Activated CD4-positive, alpha-beta T cell treated with anti-CD3 and anti-CD28 coated beads, Interleukin-2, amount 50 U/mL, for 24 hours (primary cell): ENCODE measurements at places on chromosomes 4 and X.

DNA sequence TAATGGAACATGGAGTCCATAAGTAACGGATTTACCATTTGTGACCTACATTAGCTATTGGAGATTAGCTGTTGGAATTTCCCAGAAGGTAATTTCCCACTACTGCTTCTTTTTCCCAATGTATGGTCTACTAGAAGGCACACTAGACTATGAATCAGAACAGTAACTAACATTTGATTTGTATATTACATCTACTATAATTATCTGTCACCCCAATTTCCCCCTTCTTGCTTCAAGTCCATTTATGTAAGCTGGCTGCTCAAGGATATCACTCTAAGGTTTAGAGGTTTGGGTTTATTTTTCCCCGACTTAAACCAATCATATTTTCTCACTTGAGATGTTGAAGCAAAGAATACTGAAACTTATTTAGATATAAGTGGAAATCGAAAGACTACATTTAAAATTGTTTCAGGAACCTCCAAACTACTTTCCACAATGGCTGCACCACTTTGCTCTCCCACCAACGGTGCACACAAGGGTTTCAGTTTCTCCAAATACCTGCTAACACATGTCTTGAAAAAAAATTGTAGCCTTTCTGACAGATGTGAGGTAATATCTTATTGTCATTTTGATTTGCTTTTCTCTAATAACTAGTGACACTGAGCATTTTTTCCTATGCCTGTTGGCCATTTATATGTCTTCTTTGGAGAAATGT lies 33.3 kb upstream of the H2AZ1 start:
- DNase-seq, result no peak

DNA sequence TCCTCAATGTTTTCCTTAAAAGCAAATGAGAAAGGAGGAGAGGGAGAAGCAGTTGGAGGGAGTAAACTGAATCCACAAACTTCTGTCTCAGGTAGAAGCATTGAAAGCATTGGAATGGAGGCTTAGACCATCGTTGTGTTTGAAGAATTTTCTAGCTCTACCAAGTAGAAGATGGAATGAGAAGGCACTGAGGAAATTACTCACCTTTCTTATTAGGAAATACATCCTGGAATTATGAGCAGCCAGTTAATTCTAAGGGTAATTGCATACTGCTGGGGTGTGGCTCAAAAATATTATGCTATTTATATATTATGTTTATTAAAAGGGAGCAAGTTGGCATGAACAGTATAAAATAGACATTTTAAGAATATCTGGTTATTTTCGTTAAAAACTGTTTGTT lies 12.9 kb downstream of the PGM2 start:
- DNase-seq, result no peak

DNA sequence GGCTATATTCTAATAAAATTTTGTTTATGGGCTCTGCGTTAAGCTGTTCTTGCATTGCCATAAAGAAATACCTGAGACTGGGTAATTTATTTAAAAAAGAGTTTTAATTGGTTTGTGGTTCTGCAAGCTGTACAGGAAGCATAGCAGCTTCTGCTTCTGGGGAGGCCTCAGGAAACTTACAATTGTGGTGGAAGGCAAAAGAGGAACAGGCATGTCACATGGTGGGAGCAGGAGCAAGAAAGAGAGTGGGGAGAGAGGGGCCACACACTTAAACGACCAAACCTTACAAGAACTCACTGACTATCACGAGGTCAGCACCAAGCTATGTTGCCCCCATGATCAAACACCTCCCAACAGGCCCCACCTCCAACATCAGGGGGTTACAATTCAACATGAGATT lies 74.0 kb downstream of the FHDC1 start:
- DNase-seq, result no peak

DNA sequence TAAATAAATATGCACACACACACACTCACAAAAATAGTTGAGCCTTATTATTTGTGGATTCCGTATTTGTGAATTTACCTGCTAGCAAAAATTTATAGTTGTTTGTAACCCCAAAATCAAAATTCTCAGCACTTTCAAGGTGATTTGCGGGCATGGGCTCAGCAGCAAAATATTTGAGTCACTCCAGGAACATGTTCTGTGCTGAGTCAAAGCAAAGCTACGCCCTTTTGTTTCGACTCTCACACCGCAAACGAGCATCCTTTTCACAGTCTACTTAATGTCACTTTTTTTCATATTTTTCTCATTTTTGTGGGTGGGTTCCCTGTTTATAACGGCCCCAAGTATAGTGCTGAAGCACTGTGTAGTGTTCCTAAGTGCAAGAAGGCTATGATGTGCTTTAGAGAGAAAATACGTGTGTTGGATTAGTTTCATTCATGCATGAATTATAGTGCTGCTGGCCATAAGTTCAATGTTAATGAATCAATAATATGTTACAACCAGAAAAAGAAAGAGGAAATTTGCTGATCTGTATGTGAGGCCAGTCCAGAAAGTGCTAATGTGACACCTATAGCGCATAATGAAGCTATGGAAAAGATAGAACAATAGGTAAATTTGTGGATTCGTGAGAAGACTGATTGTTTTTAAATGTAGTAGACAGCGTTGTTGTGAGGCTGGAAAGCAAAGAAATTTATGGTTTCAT lies 723.2 kb upstream of the AGA start:
- no peak for DNase-seq

DNA sequence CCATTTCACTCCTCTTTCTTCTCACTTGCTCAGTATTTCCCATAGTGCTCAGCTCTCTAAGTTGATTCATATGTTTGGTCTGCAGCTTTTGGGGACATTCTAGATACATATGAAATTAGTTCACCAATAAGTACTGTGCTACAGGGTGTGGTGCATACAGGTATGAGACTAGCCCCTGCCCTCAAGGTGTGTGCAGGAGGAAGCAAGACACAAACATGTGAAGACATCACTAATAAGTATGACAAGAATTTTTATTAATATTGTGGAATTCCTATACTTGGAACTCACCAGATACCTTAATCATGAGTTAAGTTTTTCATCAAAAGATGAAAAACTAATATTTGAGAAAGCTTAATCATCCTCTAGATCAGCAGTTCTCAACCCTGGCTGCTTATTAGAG lies 505.2 kb downstream of the ZNF674 start:
- DNase-seq, result no peak

DNA sequence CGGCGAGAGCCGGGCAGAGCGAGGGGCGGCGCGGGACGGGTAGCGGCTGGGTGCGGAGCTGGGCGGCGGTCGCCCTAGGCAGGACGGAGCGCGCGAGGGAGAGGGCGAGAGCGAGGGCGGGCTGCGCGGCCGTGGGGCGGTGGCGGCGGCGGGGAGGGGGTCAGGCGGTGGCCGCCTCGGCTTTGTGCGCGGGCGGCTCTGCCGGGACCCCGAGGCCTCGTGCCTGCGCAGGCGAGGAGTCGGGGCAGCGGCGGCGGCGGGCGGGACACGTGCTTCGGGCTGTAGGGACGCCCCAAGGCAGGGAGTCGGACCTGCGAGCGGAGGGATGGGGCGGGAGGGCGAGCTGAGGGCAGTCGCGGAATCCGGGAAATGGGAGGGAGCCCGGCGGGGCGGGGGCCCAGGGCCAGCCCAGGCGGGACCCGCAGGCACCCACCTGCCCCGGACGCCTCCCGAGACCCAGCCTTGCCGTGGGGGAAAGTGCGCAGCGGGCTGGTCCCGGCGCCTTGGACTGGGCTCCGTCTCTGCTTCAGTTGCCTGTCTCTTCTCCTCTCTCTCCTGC lies 465 bp downstream of the BMPR1B start:
- no peak for DNase-seq

GRCh38 chrX:10158279-10159144 lies 1.7 kb downstream of the CLCN4 start:
- no peak for DNase-seq

DNA sequence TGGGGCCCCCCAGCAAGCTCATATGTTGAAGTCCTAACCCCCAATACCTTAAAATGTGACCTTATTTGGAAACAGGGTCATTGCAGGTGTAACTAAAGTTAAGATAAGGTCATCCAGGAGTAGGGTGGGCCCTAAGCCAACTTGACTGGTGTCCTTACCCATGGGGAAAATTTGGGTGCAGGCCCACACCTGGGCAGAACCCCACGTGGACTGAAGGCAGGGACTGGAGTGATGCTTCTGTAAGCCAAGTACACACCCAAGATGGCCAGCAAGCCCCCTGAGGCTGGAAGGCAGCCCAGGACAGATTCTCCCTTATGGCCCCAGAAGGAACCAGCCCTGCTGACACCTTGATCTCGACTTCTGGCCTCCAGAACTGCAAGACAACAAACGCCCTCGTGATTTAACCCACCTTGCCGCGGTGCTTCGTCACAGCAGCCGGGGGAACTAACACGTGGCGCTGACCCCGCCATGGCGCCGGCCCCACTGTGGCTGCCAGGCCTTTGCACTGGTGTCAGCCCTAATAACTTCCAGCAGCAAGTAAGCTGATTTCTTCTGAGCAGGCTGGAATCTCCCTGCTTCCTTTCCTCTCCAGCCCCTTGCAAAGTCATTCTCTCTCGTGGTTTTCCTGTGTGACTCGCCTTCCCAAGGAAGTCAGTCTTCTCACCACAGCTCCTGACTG lies 23.2 kb upstream of the MXD4 start:
- no peak for DNase-seq

- DNase-seq, result no peak
Observed at GRCh38 chrX:38652934-38653442, 91.6 kb downstream of the TSPAN7 start.

DNA sequence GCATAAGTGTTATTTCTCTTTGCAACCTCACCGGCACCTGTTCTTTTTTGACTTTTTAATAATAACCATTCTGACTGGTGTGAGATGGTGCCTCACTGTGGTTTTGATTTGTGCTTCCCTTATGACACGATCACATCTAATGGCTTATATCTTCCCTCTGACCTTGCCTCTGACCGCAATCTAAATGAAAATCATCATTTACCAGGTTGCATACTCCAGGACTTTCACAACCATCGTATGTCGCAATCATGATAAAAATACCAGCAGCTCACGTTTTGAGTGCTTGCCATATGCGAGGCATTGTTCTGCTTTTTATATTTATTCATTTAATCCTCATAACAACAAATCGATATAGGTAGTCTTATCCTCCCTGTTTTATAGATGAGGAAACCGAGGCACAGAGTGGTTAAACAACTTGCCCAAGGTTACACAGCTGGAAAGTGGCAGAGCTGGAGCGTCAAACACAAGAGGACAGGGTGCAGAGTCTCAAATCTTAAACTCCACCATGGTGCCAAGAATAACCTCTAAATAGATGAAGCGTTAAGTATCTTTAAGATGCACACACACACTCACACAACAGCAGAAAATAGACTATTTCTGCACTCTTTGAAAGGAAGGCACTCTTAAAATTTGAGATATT lies 102.2 kb downstream of the SEL1L3 start:
- no peak for DNase-seq

GRCh38 chr4:120886191-120886590 lies 36.3 kb downstream of the PRDM5 start:
- DNase-seq, result no peak

GRCh38 chrX:36581030-36581429 lies 427.1 kb upstream of the FAM47C start:
- DNase-seq, result no peak

- DNase-seq, result no peak
Observed at GRCh38 chrX:124502166-124502565, 155.8 kb downstream of the SH2D1A start.

- DNase-seq, result no peak
Observed at GRCh38 chr4:141783770-141784169, 147.4 kb downstream of the IL15 start.

- no peak for DNase-seq
Observed at GRCh38 chrX:3990569-3990968, 277.1 kb upstream of the PRKX start.

DNA sequence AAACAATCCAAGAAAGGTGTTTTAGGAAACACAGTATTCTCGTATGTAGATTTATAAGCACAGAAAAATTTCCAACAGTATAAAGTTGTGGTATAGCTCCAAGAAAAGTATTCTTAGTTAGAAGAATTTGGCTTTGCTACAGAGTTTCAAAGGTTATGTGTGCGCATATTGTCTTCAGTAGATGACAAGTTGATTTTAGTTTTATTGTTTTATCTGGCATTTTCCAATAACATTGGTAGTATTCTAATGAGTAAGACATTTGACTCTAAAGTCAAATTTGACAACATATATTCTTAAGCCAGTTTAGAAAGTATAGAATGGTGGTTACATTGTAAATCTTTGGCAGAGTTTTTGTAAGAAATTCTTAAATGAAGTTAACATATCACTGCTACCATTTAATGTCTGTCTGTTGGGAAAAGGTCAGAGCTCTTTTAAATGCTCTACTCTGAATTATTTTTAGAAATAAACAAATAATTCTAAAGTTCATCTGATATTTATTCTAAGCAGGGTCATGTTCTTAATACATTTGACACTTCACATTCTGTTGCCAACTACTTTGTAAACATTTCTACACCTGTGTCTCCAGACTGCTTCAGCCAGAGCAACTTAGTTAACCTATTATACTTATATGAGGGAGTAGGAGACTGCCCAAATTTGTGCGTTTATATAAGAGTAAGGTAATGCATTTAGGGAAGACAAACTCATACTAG lies 30.0 kb downstream of the CLCN3 start:
- no peak for DNase-seq

DNA sequence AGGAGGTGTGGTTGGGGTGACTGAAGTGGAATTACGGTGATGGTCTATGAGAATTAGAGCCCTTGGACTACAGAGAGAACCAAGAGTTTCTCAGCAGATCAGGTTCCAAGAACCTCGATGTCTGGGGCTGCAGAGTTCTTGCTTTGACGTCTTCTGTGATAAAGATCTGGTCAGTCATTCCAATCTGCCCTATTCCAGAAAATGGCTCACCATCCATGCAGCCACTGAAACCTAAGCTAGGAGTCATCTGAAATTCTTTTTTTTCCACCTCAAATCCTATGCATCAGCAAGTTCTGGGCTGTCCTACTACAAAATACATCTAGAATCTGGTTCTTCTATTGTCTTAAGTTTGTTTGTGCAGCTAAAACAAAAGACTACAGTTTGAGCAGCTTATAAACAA lies 254.4 kb upstream of the PGRMC2 start:
- no peak for DNase-seq

DNA sequence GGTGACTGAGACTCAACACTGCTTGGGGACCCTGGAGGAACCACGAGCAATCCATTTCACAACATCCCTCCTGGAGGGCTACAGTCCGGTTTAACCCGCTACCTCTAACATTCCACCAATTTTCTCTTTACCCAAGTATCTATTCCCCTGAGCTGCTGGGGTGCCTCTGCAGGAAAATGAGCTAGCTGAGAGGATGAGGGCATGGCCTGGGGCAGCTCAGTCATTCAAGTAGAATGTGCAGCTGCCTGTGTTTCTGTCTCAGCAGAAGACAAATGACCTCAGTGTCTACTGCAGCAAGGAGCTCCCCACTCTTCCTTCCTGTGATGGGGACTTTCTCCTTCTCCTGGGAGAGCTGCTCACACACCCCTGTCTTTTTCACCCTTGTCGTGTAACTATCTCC lies 120.8 kb downstream of the ZNF518B start:
- no peak for DNase-seq

DNA sequence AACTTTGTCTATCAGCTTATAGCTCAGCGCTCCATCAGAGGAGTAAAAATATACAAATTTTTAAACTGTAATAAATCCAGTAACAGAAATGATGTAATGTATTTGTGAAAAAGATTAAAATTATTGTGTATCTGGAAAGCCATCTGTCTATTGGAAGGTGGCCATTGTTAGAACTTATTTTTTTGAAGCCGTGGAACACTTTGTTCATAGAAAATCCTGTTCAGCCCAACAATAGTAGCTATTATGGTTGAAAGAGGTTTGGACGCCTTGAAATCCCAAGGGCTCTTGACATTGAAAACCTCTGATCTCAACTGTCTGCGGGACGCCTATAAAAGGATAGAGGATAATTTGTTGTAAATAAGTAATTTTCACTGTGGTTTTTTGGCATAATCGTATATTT lies 98.3 kb downstream of the RAPGEF2 start:
- no peak for DNase-seq

GRCh38 chr4:168588916-168589531 lies 92.2 kb downstream of the PALLD start:
- no peak for DNase-seq
